ENCODE measurements at places on chromosomes 2 and 18. TPM values are rescaled to one million over a fixed set of nuclear protein-coding genes. Genes with fewer than 3 reads are reported as not detected.

The LRRTM4 gene
- not detected for total RNA-seq

The BOLL gene
- not detected for total RNA-seq

The RAD51AP2 gene
- not detected for total RNA-seq

DNA sequence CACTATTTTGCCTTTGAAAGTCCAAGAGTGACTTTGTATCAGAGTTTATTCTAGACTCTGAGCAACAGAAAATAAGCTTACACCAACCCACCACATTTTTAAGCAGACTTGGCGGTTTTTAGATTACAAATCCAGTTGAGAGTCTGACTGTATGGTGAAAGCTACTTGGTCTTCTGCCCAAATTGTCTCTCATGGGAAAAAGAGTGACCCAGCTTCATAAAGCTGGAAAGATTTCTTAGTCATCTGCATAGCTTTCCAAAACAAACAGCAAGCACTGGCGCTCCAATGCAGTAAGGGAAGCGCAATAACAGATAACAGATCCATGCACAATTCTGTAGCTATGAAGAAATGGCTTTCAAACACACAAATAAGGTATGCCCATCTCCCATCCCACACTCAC is 7.1 kb downstream of the DSG1 start:
- no peak overlapping the region for H3K27ac ChIP-seq
- DNase-seq, result no peak
- no peak overlapping the region for H3K4me3 ChIP-seq
- no peaks in the 10 kb centered on the region for H3K27me3 ChIP-seq
- no peaks in the 10 kb centered on the region for H3K36me3 ChIP-seq
- no peaks in the 10 kb centered on the region for H3K4me1 ChIP-seq

- H3K36me3 ChIP-seq, result no peaks in the 10 kb centered on the region
- H3K4me3 ChIP-seq, result no peak overlapping the region
- no peak overlapping the region for H3K27ac ChIP-seq
Measured at GRCh38 chr2:181655519-181655918, 1.4 kb downstream of the CERKL start.

- H3K36me3 ChIP-seq, result no peaks in the 10 kb centered on the region
- H3K27ac ChIP-seq, result no peak overlapping the region
- H3K27me3 ChIP-seq, result no peaks in the 10 kb centered on the region
- DNase-seq, result no peak
- H3K4me1 ChIP-seq, result no peaks in the 10 kb centered on the region
Measured at GRCh38 chr2:25369876-25370275, 28.2 kb upstream of the DNMT3A start.

DNA sequence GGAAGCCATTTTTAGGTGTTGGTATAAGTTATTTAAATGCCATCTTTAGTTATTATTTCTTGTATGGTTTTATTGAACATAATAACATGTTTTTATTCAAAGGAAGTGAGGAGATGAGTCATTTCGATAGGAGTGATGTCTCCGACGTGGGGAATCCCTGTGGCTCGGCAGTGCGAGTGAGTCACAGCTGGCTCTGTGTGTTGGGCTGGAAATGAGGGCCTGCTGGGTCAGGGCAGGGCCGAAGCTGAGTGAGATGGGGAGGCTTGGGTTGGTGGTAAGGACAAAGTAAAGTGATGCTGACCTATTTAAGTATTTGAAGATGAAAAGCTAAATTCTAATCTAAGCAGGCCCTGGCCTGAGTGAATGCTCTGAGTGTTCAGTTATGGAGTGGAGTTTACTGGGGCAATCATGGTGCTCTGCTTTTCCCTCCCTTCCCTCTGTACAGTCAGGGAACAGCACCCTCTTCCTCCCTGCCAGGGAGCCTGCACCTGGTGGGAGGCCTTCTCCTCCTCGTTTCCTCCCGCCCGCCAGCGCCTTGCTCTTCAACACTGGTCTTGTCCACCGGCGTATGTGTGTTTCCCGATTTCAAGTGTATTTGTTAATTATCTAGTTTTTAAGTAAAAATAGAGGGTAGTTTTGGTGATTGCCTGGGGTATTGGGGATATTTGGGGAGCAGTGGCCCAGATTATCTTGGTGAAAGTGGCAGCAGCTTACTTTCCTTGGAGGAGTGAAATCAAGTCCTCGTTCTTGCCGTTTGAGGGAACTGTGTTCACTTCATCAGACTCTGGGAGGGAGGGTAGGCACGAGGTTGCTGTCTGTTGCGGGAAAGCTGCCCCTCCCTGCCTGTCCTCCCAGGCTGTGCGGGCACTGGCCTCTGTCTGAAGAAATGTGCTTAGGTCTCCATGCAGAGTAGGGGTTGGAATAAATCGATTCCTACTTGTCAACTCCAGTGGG is 157.0 kb downstream of the LDLRAD4 start:
- no peak overlapping the region for H3K4me3 ChIP-seq
- H3K36me3 ChIP-seq, result no peaks in the 10 kb centered on the region
- DNase-seq, result peak; percentile 87
- H3K4me1 ChIP-seq, result peaks cover 30% of the 10 kb centered on the region

GRCh38 chr2:796141-796985 is 119.2 kb upstream of the TMEM18 start:
- H3K36me3 ChIP-seq, result no peaks in the 10 kb centered on the region
- H3K27ac ChIP-seq, result no peak overlapping the region
- DNase-seq, result no peak
- no peak overlapping the region for H3K4me3 ChIP-seq

DNA sequence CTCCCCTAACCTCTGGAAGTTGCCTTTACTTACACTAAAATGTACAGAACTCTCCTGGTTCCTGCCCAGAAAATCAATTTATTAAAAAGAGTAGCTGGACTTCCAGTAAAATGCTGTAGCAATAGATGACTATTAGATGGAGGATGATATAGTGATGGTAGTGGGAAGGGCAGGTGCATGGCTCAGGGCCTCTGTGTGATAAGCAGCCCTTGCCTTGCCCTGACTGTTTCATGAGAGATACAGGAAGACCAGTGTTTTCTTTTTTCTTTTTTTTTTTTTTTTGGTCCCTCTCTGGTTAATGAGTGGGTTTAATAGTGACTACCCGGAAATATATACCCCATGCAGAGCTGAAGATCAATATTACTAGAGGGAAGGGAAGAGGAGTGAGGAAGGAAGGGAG is 48.7 kb upstream of the NEDD4L start:
- DNase-seq, result no peak
- H3K4me1 ChIP-seq, result no peaks in the 10 kb centered on the region
- H3K27ac ChIP-seq, result no peak overlapping the region

DNA sequence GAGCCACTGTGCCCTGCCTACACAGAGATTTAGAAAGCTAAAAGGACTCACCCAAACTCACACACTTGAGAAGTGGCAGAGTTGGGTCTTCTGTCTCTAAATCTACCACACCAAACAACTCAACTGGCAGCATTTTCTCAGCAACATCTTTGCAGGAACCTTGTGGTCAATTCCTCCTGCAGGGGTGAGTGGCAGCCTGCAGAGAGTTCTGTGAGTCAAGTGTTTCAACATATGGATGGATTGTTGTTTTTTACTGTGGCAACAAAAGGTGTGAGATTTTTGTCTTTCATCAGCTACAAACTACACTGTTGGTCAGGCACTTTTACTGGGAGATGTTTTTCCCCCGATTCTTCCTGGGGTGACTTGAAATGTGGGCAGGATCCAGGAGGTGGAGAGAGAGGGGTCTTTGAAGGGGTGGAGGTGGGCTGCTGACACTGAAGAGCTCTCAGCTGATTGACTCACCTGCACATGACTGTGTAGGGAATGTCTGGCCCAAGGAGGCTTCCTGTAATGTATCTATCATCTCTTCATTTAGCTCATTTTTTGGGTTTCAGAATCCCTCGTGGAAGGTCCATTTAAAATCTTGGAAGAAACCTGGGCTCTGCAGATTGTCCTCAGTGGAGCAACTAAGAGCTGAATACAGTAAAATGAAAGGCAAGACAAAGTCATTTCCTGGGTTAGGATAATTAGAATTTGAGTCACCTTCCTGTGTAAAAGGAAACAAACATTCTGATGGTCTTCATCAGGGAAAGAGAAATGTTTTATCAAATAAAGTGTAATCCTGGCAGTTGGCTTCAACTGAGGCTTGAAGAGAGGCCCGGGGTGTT is 98.6 kb downstream of the MSH2 start:
- H3K4me3 ChIP-seq, result no peak overlapping the region
- H3K36me3 ChIP-seq, result no peaks in the 10 kb centered on the region
- no peak overlapping the region for H3K27ac ChIP-seq
- peaks cover 13% of the 10 kb centered on the region for H3K4me1 ChIP-seq
